Activated CD8-positive, alpha-beta T cell treated with anti-CD3 and anti-CD28 coated beads for 36 hours (primary cell): ENCODE measurements at places on chromosomes 3 and 15. TPM values are rescaled to one million over a fixed set of nuclear protein-coding genes. Genes with fewer than 3 reads are reported as not detected.
A peak's percentile ranks its signal among the peaks of the same experiment; 100 is the strongest.

Gene FOXB1
- 0.36 TPM for total RNA-seq

- no peak overlapping the region for H3K4me3 ChIP-seq
- H3K27ac ChIP-seq, result no peak overlapping the region
- no peak for DNase-seq
- no peaks in the 10 kb centered on the region for H3K4me1 ChIP-seq
Observed at GRCh38 chr15:98395974-98396610, 252.2 kb upstream of the IGF1R start.

Gene MUC20
- total RNA-seq, result 0.65 TPM

Gene PDZRN3
- total RNA-seq, result not detected

GRCh38 chr3:76815561-76815960 lies 224.3 kb upstream of the ROBO2 start:
- no peaks in the 10 kb centered on the region for H3K4me1 ChIP-seq
- no peaks in the 10 kb centered on the region for H3K36me3 ChIP-seq
- no peak overlapping the region for H3K4me3 ChIP-seq
- no peaks in the 10 kb centered on the region for H3K27me3 ChIP-seq
- H3K27ac ChIP-seq, result no peak overlapping the region
- no peak for DNase-seq

DNA sequence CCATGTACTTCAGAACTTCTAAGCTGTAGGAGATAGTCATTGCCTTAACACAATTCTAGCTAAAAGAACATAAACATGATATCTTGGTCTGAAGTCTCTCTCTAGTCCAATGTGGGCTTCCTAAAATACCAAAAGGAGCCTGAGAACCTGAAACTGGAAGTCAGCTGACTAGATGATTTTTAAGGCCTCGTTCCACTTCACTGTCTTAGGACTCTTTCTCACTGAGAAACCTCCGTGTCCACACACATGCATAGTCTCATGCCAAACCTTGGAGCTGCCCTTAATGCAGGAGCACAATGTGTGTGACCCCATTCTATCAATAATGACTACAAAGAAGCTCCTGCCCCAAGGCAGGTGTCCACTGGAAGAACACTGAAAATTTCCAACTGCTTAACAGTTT lies 87.7 kb downstream of the ETFA start:
- H3K4me1 ChIP-seq, result peaks cover 3% of the 10 kb centered on the region
- H3K27me3 ChIP-seq, result no peaks in the 10 kb centered on the region
- no peak for DNase-seq
- H3K27ac ChIP-seq, result no peak overlapping the region

DNA sequence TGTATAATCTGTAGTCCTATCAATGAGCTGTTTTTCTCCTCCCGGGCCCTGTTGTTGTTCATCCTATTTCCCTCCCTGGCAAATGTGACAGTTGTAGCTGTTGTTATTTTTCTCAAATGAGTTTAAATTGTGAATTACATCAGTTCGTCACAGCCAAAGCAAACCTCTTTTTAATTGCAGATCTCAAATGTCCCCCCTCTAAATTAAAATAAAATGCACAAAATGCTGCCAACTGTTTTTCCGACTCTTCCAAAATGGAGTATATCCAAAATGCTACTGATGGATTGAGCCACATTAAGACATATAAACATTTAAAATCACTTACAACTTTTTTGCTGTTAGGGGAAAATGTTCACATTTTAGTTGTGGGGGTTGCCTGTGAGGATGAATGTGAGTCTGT lies 29.8 kb upstream of the SUCLG2 start:
- H3K36me3 ChIP-seq, result peaks cover 1% of the 10 kb centered on the region
- DNase-seq, result no peak
- no peak overlapping the region for H3K4me3 ChIP-seq
- H3K27me3 ChIP-seq, result no peaks in the 10 kb centered on the region
- no peak overlapping the region for H3K27ac ChIP-seq
- peaks cover 29% of the 10 kb centered on the region for H3K4me1 ChIP-seq

- no peak for DNase-seq
- no peak overlapping the region for H3K4me3 ChIP-seq
- peaks cover 2% of the 10 kb centered on the region for H3K4me1 ChIP-seq
- no peak overlapping the region for H3K27ac ChIP-seq
Observed at GRCh38 chr3:134179508-134179907, 71.2 kb downstream of the RYK start.

Gene ACSBG1
- total RNA-seq, result 0.18 TPM

Gene PCYT1A
- 33.7 TPM for total RNA-seq

- no peak for DNase-seq
- no peaks in the 10 kb centered on the region for H3K4me1 ChIP-seq
- H3K36me3 ChIP-seq, result no peaks in the 10 kb centered on the region
- no peak overlapping the region for H3K27ac ChIP-seq
- no peak overlapping the region for H3K4me3 ChIP-seq
- H3K27me3 ChIP-seq, result peaks cover 15% of the 10 kb centered on the region
Observed at GRCh38 chr15:39896846-39897245, 23.2 kb downstream of the GPR176 start.

GRCh38 chr3:192812743-192813383 lies 85.5 kb upstream of the FGF12 start:
- DNase-seq, result peak; percentile 41
- H3K4me1 ChIP-seq, result peaks cover 10% of the 10 kb centered on the region
- no peak overlapping the region for H3K27ac ChIP-seq
- no peaks in the 10 kb centered on the region for H3K27me3 ChIP-seq

Gene SI
- total RNA-seq, result not detected

DNA sequence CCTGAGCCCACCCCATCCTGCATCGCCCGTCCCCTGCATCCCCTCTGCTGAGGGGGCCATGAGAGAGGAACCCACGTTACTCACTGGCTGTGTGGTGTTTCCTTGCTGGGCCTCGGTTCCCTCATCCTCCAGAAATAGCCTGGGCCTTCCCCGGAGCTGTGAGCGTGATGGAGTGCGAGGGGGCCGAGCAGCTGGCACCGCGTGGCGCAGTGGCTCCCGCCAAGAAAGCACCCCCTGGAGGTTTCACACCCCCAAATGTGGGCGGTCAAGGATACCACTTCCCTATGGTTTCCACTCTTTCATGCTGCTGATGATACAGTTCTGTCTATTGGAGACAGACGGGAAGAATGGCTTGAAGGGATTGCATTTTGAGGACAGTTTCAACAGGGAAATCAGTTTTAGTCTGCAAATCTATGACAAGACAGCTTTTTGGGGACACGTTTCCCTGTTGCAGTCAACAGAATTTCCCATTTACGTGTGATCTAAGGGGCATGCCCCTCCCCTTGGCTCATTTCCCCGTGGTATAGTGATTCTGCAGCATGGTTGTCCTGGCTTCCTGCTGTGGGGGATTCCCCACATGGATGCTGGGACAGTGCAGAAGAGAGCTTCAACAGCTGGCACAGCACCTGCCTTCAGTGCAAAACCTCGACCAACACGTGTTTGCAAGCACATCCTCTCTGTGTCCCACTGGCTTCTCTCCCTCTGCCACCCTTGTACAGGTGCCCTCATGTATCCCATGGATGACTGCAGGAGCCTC lies 377.5 kb downstream of the LRTM1 start:
- H3K4me1 ChIP-seq, result no peaks in the 10 kb centered on the region
- no peaks in the 10 kb centered on the region for H3K36me3 ChIP-seq
- H3K27ac ChIP-seq, result no peak overlapping the region
- no peaks in the 10 kb centered on the region for H3K27me3 ChIP-seq
- no peak overlapping the region for H3K4me3 ChIP-seq

- H3K36me3 ChIP-seq, result peaks cover 24% of the 10 kb centered on the region
- no peaks in the 10 kb centered on the region for H3K27me3 ChIP-seq
- H3K4me3 ChIP-seq, result no peak overlapping the region
Observed at GRCh38 chr3:49012441-49013017, 5.3 kb downstream of the WDR6 start.

DNA sequence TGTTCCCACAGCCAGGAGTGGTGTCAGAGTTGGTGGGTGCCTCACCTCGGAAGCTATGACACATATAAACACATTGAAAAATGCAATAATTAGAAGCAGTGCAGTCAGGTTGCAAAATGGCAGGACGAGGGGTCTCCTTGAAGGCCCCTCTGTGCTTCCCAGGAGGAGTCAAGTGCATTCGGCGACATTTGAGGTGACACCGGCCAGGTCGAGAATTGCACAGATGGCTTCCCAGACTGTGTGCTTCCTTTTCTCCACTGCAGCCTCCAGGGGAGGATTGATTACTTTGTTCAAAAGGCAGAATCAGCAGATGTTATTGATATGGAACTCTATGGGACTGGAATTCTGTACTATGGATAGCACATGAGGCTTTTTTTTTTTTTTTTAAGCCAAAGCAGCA lies 163.2 kb downstream of the MINAR1 start:
- DNase-seq, result no peak
- no peaks in the 10 kb centered on the region for H3K4me1 ChIP-seq
- no peaks in the 10 kb centered on the region for H3K36me3 ChIP-seq
- peaks cover 27% of the 10 kb centered on the region for H3K27me3 ChIP-seq
- no peak overlapping the region for H3K4me3 ChIP-seq
- no peak overlapping the region for H3K27ac ChIP-seq

- H3K4me3 ChIP-seq, result no peak overlapping the region
- H3K36me3 ChIP-seq, result no peaks in the 10 kb centered on the region
- no peak for DNase-seq
- no peaks in the 10 kb centered on the region for H3K27me3 ChIP-seq
Observed at GRCh38 chr15:50084932-50085331, 34.1 kb downstream of the ATP8B4 start.

GRCh38 chr3:106806964-106807363 lies 570.3 kb upstream of the CCDC54 start:
- no peaks in the 10 kb centered on the region for H3K4me1 ChIP-seq
- no peak overlapping the region for H3K27ac ChIP-seq
- H3K4me3 ChIP-seq, result no peak overlapping the region
- no peak for DNase-seq
- H3K36me3 ChIP-seq, result no peaks in the 10 kb centered on the region

Gene SLC2A2
- total RNA-seq, result not detected

DNA sequence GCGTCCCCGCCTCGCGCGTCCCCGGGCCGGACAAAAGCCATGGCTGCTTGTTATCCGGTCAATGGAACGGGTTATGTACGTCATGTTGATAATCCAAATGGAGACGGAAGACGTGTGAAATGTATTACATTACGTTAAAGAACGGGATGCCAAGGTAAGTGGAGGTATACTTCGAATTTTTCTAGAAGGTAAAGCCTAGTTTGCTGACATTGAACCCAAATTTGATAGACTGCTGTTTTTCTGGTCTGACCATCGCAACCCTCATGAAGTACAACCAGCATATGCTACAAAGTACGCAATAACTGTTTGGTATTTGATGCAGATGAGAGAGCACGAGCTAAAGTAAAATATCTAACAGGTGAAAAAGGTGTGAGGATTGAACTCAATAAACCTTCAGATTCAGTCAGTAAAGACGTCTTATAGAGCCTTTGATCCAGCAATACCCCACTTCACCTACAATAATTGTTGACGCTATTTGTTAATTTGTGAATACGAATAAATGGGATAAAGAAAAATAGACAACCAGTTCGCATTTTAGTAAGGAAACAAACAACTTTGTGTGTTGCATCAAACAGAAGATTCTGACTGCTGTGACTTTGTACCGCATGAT lies 19.8 kb downstream of the WDR73 start:
- H3K4me3 ChIP-seq, result peak overlapping the region; percentile 94
- H3K36me3 ChIP-seq, result peaks cover 42% of the 10 kb centered on the region
- H3K27me3 ChIP-seq, result no peaks in the 10 kb centered on the region
- H3K4me1 ChIP-seq, result peaks cover 37% of the 10 kb centered on the region
- no peak for DNase-seq

GRCh38 chr3:13012221-13012691 lies 61.0 kb downstream of the IQSEC1 start:
- peaks cover 93% of the 10 kb centered on the region for H3K4me1 ChIP-seq
- H3K27ac ChIP-seq, result peak overlapping the region; percentile 99
- H3K36me3 ChIP-seq, result peaks cover 18% of the 10 kb centered on the region
- no peaks in the 10 kb centered on the region for H3K27me3 ChIP-seq

- peaks cover 19% of the 10 kb centered on the region for H3K4me1 ChIP-seq
- no peaks in the 10 kb centered on the region for H3K27me3 ChIP-seq
- H3K36me3 ChIP-seq, result no peaks in the 10 kb centered on the region
Observed at GRCh38 chr3:45659661-45660566, 29.3 kb upstream of the SACM1L start.

GRCh38 chr15:87450314-87450713 lies 806.2 kb downstream of the NTRK3 start:
- H3K4me1 ChIP-seq, result no peaks in the 10 kb centered on the region
- no peaks in the 10 kb centered on the region for H3K36me3 ChIP-seq
- no peak for DNase-seq
- H3K27ac ChIP-seq, result no peak overlapping the region
- H3K4me3 ChIP-seq, result no peak overlapping the region

- H3K36me3 ChIP-seq, result no peaks in the 10 kb centered on the region
- no peak for DNase-seq
- no peak overlapping the region for H3K27ac ChIP-seq
- no peak overlapping the region for H3K4me3 ChIP-seq
- H3K27me3 ChIP-seq, result no peaks in the 10 kb centered on the region
Observed at GRCh38 chr3:27613846-27614500, 108.2 kb downstream of the EOMES start.

DNA sequence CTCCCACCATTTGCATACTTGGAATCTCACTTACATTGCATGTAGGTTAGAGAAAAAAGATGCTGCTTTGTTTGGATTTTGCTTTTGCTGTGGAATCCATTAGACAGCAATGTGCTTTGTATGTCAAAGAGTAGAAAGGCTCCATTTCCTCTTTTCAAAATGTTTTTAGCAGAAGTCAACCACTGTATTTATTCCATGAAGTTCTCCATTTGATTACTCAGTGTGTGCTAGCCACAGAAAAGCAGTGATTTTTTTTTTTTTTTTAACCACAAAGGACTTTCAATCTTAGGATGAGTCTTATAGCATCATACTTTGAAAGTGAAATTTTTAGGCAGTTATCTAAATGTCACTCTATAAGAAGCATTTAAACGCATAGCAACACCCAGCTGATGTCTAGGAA lies 285.0 kb upstream of the ADAMTS9 start:
- DNase-seq, result no peak
- no peaks in the 10 kb centered on the region for H3K4me1 ChIP-seq
- no peaks in the 10 kb centered on the region for H3K27me3 ChIP-seq
- H3K4me3 ChIP-seq, result no peak overlapping the region

GRCh38 chr3:56113908-56114307 lies 354.4 kb downstream of the ERC2 start:
- DNase-seq, result no peak
- H3K36me3 ChIP-seq, result no peaks in the 10 kb centered on the region
- H3K4me3 ChIP-seq, result no peak overlapping the region
- H3K4me1 ChIP-seq, result no peaks in the 10 kb centered on the region
- H3K27me3 ChIP-seq, result no peaks in the 10 kb centered on the region

Gene SEMA5B
- total RNA-seq, result not detected

DNA sequence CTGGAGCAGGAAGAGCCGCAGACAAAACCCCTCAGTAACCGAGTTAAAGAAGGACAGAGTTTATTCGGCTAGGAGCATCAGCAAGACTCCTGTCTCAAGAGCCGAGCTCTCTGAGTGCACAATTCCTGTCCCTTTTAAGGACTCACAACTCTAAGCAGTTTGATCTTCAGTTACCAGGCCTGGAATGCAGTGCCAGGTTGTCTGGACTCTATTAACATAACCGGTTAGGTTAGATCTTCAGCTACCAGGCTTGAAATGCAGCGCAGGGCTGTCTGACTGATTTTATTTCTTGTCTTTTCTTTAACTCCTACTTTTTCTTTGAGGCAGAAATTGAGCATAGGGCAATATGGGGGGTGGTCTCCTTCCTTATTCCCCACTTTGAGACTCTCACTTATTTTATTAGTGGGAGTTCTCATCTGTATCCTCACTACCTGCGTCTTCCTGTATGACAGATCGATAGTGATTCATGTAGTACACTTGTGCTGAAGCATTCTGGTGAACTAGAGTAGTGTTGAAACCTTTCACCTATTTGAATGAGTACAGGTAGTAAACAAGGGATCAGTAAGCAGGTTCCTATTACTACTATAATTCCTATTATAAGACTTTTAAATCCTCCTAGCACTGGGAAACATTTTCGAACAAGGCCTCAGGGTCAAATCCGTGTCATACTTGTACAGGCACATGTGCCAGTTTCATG lies 325.0 kb downstream of the CGGBP1 start:
- no peaks in the 10 kb centered on the region for H3K4me1 ChIP-seq
- H3K36me3 ChIP-seq, result no peaks in the 10 kb centered on the region
- peaks cover 2% of the 10 kb centered on the region for H3K27me3 ChIP-seq
- DNase-seq, result no peak
- H3K27ac ChIP-seq, result no peak overlapping the region
